ENCODE measurements at places on chromosomes 3 and 15. TPM values are rescaled to one million over a fixed set of nuclear protein-coding genes. Genes with fewer than 3 reads are reported as not detected.
A peak's percentile ranks its signal among the peaks of the same experiment; 100 is the strongest.

SOX14 gene
- not detected for total RNA-seq

GRCh38 chr15:57972864-57973263, 92.6 kb downstream of the ALDH1A2 start:
- H3K4me3 ChIP-seq = no peak overlapping the region
- H3K4me1 ChIP-seq = no peaks in the 10 kb centered on the region
- H3K36me3 ChIP-seq = no peaks in the 10 kb centered on the region

DNA sequence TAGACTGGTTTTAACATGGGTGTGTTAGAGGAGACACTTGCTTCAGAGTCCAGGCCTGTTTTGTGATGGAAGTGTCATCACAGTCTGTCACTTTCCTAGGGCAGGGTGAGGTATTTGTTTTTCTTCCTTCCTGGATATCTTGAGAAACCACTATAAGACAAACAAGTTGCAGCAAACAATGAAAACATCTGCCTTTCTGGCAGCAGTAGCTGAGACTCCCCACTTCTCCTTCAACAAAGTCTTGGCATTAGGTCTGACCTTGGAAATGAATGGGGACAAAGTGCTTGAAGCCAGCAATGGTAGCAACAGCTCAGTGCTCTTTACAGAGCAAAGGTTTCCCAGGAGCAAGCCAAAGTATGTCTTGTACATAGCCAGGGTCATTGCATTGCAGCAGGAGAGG, 64.6 kb downstream of the CD200 start:
- no peaks in the 10 kb centered on the region for H3K36me3 ChIP-seq
- no peaks in the 10 kb centered on the region for H3K4me1 ChIP-seq
- DNase-seq = no peak
- no peaks in the 10 kb centered on the region for H3K27me3 ChIP-seq
- no peak overlapping the region for H3K27ac ChIP-seq

DNA sequence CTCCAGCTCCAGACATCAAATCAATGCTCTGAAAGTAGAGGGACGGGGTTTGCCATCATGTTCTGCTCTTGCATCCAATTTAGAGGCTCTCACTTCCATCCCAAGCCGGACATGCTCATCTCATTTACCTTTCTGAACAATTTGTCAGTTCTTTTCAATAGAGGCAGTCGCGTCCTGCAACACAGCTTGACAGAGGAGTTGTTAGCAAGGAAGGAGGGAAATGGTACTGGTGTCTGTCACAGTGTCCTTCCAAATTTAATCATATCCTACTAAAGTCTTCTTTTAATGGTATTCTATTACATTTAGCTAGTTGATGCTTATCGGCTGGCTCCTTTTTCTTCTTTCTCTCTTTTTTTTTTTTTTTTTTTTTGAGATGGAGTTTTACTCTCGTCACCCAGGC, 45.6 kb downstream of the HHLA2 start:
- H3K27me3 ChIP-seq = no peaks in the 10 kb centered on the region
- no peaks in the 10 kb centered on the region for H3K4me1 ChIP-seq
- H3K27ac ChIP-seq = no peak overlapping the region
- H3K36me3 ChIP-seq = no peaks in the 10 kb centered on the region
- H3K4me3 ChIP-seq = no peak overlapping the region

DNA sequence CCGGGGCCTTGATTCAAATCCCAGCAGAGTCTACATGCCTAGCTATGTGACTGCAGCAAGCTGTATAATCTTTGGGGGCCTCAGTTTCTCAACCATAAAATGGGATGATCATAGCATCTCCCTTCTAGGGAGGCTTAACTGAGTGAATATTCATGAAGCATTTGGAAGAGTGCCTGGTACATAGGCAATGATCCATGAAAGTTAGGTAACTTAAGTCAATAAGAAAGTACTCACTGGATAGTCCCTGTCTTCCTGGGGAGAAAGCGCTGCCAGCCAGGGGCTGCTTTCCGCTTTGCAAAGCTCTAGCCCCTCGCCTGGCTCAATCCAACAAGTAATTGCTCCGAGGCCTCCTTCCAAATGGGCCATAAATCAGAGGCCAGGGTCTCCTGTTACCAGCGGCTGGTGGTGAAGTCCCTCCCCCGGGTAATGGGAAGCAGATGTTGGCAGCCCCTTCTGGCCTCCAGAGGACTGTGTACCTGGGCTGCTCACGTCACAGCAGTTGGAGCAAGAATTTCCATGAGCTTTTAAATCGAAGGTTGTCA, 521.9 kb upstream of the PROK2 start:
- H3K4me3 ChIP-seq = no peak overlapping the region
- H3K27ac ChIP-seq = no peak overlapping the region
- no peak for DNase-seq
- H3K27me3 ChIP-seq = no peaks in the 10 kb centered on the region

DNA sequence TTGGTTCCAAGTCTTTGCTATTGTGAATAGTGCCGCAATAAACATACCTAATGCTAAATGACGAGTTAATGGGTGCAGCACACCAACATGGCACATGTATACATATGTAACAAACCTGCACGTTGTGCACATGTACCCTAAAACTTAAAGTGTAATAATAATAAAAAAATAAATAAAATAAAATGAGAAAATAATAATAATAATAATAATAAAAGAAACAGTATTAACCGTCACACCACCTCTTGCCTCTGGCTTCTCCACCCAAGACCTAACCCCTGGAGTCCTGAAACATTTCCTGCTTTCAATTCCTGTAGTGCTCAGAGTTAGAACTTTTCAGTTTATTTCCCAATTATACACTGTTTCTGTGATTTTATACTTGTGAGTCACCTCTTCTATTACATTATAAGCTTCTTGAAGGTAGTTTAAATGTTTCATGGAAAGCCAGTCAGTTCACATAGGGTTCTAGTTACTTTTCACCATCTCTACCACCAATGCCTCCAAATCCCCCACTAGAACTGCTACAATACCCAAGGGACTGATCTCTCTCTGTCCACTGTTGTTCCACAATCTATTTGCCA, 18.4 kb upstream of the GHSR start:
- no peak for DNase-seq
- no peaks in the 10 kb centered on the region for H3K36me3 ChIP-seq

- DNase-seq = no peak
- H3K27ac ChIP-seq = no peak overlapping the region
- H3K27me3 ChIP-seq = no peaks in the 10 kb centered on the region
- no peak overlapping the region for H3K4me3 ChIP-seq
Measured at GRCh38 chr15:62369454-62369853, 204.4 kb upstream of the C2CD4B start.

LMAN1L gene
- total RNA-seq = 0.39 TPM

VEPH1 gene
- total RNA-seq = not detected

DNA sequence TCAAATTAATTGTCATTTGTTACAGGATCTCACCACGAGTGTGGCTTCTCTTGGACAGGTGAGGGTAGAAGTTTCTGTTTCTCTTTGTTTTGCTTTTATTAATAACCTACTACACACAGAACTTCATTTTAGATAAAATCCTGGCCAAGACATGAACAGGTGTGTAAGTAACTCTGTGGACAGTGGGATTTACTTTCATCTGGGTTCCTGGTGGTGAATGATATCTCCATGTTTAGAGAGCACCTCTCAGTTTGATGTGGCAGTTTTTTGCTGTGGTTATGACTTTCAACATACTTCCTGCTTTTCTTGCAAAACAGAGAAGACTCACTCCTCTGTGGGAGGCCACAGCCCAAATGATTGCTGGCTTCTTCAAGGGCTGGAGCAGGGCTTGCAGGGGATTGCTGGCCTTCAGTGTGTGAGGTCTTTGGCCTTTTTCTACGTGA, 71.1 kb upstream of the XCR1 start:
- H3K4me3 ChIP-seq = no peak overlapping the region
- H3K36me3 ChIP-seq = no peaks in the 10 kb centered on the region
- peak; percentile 58 for DNase-seq
- H3K27me3 ChIP-seq = no peaks in the 10 kb centered on the region

CFAP44 gene
- total RNA-seq = 26.1 TPM

DNA sequence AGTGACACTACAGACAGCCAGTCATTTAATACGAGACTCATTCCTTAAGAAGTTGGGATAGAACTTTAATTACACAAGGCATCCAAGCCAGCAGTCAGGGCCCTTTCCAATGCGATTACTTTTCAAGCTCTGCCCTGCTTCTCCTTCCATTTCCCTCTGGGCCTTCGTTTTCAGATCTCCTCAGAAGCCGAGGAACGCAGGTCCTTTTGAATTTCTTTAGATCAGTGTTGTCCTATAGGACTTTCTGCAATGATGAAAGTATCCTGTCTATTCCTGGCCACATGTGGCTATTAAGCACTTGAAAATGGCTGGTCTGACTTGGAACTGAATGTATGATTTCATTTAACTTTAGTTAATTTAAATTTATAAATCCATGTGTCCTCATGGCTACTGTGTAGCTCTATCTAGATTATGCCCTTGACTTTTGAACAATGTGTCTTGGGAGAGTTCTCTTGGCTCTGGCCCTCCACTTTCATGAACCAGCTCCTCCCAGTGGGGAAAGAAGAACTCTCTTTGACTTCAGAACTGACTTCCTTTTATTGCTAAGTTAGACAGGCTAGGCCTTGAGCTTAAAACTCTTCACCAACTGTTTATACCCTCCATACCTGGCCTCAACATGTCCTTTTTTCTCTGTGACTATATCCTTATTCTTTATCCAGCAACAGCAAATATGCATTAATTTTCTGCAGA, 22.6 kb downstream of the TGFBR2 start:
- peak; percentile 43 for DNase-seq
- peaks cover 99% of the 10 kb centered on the region for H3K4me1 ChIP-seq
- peak overlapping the region; percentile 60 for H3K27ac ChIP-seq
- no peaks in the 10 kb centered on the region for H3K36me3 ChIP-seq
- H3K4me3 ChIP-seq = no peak overlapping the region
- H3K27me3 ChIP-seq = no peaks in the 10 kb centered on the region

EOMES gene
- total RNA-seq = 4.2 TPM

GRCh38 chr3:135556174-135556573, 409.4 kb upstream of the PPP2R3A start:
- DNase-seq = no peak
- H3K27me3 ChIP-seq = no peaks in the 10 kb centered on the region
- H3K36me3 ChIP-seq = no peaks in the 10 kb centered on the region
- no peaks in the 10 kb centered on the region for H3K4me1 ChIP-seq

RAD51 gene
- 1.7 TPM for total RNA-seq

DNA sequence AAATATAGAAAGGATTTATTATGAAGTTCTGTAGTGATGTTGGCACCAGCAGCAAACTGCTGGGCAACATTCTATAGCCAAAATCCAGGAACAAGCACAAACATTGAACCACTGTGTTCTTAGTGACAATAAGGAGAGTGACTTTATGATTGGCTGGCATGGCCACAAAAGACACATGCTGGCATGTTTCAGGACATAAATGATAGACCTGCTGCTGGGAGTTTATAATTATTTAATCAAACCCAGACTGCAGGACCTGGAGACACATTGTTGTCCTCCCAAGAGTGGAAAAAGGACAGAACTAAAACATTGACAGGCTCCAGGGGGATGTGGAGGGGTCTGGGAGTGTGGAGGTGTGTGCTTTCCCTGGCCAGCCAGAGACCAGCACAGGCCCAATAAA, 255.3 kb upstream of the LRTM1 start:
- no peaks in the 10 kb centered on the region for H3K27me3 ChIP-seq
- no peak for DNase-seq
- H3K4me3 ChIP-seq = no peak overlapping the region
- H3K27ac ChIP-seq = no peak overlapping the region
- no peaks in the 10 kb centered on the region for H3K4me1 ChIP-seq
- no peaks in the 10 kb centered on the region for H3K36me3 ChIP-seq

EXD1 gene
- not detected for total RNA-seq

DNA sequence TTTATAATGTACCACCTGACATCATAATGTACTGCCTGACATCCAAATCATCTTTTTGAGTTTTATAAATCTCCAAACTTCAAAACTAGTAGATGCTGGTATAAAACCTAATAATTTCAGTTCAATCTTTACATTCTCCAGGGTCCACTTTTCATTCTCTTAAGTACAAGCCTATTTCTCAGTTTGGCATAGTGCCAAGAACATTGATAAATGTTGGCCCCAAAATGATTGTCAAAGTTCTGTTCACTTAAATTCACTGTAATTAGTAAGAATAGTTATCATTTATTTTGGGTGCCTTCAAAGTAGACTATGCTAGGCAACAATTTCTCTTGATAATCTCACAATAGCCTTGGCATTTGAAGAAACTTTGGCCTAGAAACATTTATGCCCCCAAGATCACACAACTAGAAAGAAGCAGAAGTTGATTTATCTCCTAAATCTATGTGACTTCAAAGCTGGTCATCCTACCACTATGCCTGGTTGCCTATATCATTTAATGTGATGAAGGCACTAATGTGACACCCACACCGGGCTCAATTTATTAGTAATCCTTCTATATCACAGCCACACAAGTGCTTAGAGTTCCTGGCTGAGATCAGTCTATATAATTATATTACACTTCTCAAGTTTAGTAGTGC, 101.7 kb downstream of the ZNF609 start:
- no peak overlapping the region for H3K4me3 ChIP-seq
- H3K36me3 ChIP-seq = no peaks in the 10 kb centered on the region
- H3K27ac ChIP-seq = no peak overlapping the region
- H3K27me3 ChIP-seq = no peaks in the 10 kb centered on the region
- H3K4me1 ChIP-seq = peaks cover 16% of the 10 kb centered on the region

KLHL40 gene
- not detected for total RNA-seq

GRCh38 chr3:142353571-142353970, 94.3 kb downstream of the XRN1 start:
- no peak for DNase-seq
- H3K4me3 ChIP-seq = no peak overlapping the region
- no peaks in the 10 kb centered on the region for H3K27me3 ChIP-seq
- H3K4me1 ChIP-seq = no peaks in the 10 kb centered on the region

GRCh38 chr15:50046867-50047266, 72.2 kb downstream of the ATP8B4 start:
- no peak overlapping the region for H3K4me3 ChIP-seq
- DNase-seq = no peak
- H3K36me3 ChIP-seq = no peaks in the 10 kb centered on the region
- no peaks in the 10 kb centered on the region for H3K4me1 ChIP-seq
- H3K27ac ChIP-seq = no peak overlapping the region

DNA sequence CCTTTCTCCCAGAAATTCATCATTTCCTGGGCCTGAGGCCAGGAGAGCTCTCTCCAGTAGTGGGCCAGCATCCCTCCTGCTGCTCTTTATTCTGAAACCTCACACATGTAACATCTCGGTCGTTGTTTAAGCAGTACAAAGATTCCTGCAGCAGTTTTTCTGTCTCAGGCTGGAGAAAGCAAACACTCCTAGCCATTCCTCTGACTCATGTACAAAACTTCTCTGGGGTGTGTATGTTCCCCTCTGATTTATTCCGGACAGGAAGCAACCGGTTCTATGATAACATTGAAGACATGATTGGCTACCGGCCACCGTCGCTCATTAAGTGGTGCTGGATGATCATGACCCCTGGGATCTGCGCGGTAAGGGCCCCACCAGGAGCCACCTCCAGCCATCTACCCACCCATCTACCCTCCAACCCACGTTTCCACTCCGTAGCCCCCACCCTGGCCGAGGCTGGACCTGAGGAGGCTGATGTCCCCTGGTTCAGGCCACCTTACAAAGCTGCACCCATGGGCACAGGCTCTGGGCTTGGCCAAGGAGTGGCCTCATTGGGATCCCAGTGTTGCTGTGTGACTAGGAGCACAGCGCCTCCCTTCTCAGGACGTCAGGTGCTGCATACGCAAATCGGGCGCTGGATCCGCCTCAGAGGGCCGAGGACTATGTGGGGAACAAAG, 58.6 kb upstream of the SLC6A1 start:
- no peaks in the 10 kb centered on the region for H3K27me3 ChIP-seq
- H3K27ac ChIP-seq = no peak overlapping the region
- H3K36me3 ChIP-seq = no peaks in the 10 kb centered on the region
- no peaks in the 10 kb centered on the region for H3K4me1 ChIP-seq
- H3K4me3 ChIP-seq = no peak overlapping the region
